ENCODE measurements at places on chromosomes 6 and 20.

GRCh38 chr6:158290659-158291058, 21.6 kb upstream of the TULP4 start:
- DNase-seq, result no peak

GRCh38 chr6:137661601-137662000, 167.4 kb upstream of the OLIG3 start:
- no peak for DNase-seq

- no peak for DNase-seq
These were observed 42.8 kb upstream of the RALGAPA2 start for GRCh38 chr20:20755231-20755630.

- DNase-seq, result no peak
These were observed 24.3 kb downstream of the TUBB2B start for GRCh38 chr6:3202999-3203696.

DNA sequence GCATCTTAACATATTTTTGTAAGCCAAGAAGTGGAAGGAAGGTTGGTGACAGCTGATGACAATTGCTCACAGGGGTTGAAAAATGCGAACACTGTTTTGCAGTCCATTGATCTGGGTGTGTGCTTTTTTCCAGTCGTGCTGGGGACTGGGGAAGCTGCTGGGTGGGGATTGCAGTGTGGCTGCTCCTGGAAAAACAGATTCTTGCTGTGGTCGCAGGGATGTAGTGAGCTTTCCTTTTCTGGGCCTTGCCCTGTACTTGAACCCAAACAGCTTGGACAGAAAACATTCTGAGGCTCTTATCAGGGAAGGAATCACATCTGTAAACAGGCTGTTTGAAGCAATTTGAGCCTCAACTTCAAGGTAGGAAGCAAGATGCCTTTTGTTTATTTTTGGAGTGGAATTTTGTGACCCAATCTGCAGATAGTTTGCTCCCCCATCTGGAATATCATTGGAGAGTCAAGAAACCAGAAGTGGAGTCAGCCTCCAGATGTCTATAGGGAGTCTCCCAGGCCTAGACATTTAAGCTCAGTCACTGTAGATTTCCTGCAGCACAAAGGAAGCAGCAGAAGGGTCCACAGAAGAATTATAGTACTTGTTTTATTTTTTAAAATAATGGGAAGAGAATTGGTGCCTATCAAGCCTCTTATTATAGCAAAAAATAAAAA, 279.2 kb upstream of the FERMT1 start:
- no peak for DNase-seq

DNA sequence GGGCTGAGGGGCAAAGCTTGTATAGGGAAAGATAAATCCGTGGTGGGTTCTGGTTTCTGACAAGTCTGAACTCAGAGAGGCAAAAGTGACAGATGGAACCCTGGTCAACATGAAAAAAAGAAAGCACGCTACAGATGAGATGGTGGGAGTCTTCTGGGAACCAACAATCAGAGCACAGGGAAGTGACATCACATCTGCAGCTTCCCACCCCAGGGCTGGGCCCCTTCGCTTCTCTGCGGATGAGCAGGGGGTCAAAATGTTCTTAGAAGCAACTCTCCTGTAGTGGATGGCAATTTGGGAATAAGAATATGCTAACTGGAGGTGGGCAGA, 129.2 kb upstream of the AKAP12 start:
- no peak for DNase-seq

- no peak for DNase-seq
These were observed 143.3 kb downstream of the SMOC2 start for GRCh38 chr6:168584249-168584648.

DNA sequence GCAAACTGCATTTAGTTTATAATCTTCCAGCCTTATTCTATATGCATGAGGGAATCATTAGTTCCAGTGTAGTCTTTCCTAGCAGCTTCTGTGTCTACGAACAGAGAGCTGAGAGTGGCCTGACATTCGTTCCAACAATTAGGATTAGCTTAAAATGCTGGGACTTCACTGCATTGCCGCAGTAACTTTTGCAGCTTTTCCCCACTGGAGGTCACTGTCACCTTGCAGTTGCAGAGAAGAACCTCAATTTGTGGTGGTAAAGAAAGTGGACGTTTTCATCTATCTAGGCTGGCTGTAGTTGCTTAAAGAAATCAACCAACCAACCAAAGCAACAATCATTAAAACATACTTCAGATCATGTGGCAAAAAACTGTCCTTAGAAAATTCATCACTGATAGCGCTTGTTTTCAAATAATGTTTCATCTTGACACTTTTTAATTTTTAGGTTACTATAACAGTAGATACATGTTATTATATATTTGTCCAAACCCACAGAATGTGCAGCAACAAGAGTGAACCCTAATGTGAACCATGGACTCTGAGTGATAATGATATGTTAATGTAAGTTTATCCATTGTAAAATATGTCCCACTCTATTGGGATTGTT, 12.2 kb downstream of the MYLK4 start:
- peak; percentile 27 for DNase-seq

- DNase-seq, result no peak
These were observed 216.5 kb downstream of the ZMYND8 start for GRCh38 chr20:47139934-47140535.

GRCh38 chr6:132872923-132873322, 58.6 kb downstream of the RPS12 start:
- no peak for DNase-seq

DNA sequence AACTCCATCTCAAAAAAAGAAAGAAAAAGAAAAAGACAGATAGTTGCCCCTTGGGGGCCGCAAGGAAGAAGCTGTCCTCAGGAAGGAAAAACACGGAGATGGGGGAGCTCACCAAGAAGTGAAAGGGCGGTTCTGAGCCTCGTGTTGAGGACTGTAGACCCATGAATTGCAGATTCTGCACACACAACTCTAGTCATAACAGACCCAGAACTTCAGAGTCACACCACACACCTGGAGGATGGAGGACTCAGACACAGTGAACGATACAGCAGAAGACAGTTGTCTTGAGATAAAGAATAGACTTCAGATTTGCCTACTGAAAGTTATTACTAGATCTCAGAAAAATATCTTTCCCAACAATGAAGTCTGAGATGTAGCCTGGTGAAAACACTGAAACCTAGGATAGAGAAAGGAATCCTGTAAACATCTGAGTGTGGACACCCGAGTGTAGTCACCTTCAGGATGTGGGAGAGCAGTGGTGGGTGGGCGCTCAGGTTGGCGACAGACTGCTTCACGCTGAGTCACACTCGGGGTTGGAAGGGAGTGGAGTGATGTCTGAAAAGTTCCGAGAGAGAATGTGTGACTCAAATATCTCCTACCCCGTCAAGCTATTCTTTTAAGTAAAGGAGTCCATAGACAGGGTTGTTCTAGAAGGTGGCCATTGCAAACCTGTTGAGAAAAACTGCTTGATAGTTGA, 88.1 kb downstream of the MAP3K4 start:
- no peak for DNase-seq

DNA sequence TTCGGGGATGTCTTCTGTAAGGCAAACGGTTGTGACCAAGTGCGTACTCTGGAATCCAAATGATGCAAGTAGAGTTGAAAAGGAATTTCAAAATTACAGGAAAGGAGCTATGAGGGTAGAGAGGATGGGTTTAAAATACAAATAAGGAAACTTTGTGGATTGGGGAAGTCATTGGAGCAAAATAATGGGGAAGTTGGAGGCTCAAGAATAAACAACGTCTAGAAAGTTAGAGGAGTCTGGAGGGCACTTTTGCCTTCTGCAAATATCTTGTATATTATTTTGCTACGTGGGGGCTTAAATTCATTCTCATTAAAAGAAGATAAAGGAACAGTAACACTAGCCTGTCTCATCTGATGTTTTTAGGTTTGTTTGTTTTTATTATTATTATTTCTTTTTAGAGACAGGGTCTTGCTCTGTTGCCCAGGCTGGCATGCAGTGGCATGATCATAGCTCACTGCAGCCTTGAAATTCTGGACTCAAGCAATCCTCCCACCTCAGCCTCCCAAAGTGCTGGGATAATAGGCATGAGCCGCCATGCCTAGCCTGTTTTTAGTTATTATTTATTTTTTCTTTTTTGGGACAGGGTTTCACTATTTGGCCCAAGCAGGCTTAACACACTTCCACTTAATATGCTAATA, 55.0 kb upstream of the TNFAIP3 start:
- no peak for DNase-seq

DNA sequence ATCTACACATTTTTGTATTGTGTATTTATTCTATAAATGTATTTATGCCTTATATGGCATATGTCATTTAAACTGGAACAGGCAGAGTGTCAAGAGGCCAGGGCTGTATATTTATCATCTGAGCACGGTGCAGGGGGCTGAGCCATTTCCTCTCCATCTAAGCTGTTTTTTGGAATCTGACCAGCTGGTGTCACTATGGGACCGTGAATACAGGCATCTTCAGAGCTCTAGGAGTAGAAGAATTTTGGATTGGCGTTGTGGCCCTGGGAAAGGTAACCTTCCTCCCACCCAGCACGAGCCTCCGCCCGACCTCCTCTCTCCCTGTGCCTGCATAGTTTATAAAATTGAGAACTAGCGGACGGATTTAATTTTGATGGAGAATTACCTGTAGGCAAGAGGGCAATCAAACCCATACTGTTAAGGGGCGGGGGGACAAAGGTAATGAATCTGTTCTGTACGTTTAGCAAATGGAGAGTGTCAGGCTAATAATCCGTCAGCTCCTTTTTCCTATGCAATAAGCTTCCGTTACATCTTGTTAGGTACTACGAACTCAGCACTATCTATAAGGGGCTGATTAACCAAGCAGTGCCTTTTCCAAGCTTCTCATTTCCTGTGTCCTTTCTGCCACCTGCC, 29.0 kb upstream of the EEF1E1 start:
- DNase-seq, result no peak

DNA sequence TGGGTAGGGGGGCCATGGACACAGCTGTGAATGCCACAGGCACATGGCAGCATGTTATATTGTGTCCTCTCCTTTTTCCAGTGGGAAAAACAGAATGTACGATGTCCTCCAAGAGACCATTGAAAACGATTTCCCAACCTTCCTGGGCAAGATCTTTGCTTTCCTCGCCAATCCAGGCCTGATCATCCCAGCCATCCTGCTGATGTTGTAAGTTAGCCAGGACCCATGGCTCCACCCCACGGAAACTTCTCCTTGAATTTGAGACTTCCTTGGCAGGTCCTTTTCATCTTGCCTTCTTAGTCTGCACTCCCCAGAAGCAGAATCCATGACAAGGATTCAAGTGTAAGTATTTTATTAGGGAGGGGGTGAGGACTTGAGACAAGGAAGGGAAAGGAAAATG, 28.2 kb upstream of the NOP56 start:
- no peak for DNase-seq

- DNase-seq, result no peak
These were observed 847 bp upstream of the NCR2 start for GRCh38 chr6:41334482-41335040.

GRCh38 chr6:34527751-34528670, 28.1 kb downstream of the SPDEF start:
- DNase-seq, result no peak

- DNase-seq, result no peak
These were observed 179.6 kb downstream of the UST start for GRCh38 chr6:148926478-148926877.

DNA sequence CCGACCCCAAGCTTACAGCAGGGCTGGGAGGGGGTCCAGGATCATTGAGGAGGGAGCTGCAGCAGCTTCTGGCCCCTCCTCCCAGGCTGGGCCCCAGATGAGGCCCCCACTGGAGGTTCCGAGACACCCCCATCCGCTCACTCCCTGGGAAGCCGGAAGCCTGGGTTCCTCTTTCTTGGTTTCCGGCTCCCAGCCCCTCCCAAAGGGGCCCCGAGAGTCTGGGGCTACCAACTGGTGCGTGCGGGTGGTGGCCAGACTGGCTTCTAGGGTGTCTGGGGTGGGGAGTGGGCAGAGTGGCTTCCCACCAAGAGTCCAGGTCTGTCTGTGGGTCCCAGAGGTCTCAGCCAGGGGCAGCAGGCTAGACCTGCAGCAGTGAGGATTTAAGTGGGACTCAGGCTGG, 2.2 kb downstream of the RGS19 start:
- DNase-seq, result no peak

- no peak for DNase-seq
These were observed 28.9 kb downstream of the PREP start for GRCh38 chr6:105374010-105374420.

- DNase-seq, result no peak
These were observed 30.5 kb downstream of the MUC22 start for GRCh38 chr6:31040801-31041200.

DNA sequence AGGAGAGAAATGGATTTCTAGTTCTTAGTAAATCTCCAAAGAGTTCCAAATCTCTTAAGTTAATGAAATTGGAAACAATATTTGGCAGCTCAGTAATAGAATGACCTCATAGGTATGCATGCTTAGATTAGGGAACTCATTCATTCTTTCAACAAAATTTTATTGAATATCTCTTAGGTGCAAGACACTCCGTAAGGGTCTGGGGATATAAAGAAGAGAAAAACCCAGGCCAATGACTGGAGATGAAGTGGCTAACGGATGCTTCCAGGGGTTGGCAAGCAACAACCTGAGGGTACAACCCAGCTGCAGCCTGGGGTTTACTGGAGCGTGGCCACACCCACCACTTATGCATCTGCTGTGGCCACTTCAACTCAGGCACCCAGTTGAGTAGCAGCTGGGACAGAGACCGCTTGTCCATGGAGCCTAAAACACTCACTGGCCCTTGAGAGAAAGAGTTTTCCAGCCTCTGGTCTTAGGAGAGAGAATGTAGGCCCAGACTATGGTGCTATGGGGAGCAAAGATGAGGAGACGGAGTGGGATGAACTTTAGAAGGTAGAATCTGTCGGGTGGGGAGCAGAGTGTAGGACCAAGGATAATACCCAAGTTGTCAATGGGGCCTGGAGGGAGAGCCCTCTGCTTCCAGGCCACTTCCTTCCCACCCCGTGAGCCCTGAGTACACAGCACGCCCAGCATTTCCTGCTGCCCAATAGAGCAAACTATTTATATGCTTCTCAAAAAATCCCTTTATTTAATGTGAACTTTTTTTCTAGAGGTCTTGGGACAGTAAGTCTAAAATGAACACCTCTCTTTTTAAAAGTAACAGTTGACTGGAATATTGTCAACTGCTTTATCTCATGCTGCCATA, 46.8 kb upstream of the PXDC1 start:
- no peak for DNase-seq

GRCh38 chr6:146840216-146840615, 241.4 kb downstream of the ADGB start:
- DNase-seq, result no peak

- DNase-seq, result no peak
These were observed 69.7 kb downstream of the DLL1 start for GRCh38 chr6:170221052-170221752.

- no peak for DNase-seq
These were observed 24.4 kb downstream of the RRAGD start for GRCh38 chr6:89387516-89388201.

DNA sequence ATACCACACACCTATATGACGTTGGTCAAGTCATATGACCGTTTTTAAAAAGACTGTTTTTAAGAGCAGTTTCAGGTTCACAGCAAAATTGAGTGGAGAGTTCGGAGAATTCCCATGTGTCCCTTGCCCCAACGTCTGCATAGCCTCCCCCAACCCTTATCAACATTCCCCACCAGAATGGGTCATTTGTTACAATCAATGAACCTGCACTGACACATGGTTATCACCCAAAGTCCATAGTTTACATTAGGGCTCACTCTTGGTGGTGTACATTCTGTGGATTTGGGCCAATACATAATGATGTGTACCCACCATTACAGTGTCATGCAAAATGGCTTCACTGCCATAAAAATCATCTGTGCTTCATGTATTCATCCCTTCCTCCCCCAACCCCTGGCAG, 52.0 kb downstream of the ZBTB2 start:
- no peak for DNase-seq

Measured in activated naive CD4-positive, alpha-beta T cell (primary cell).